ENCODE measurements at places on chromosomes 1 and 21.
A peak's percentile ranks its signal among the peaks of the same experiment; 100 is the strongest.

GRCh38 chr1:203328714-203329122 lies 22.2 kb downstream of the FMOD start:
- no peak for DNase-seq

DNA sequence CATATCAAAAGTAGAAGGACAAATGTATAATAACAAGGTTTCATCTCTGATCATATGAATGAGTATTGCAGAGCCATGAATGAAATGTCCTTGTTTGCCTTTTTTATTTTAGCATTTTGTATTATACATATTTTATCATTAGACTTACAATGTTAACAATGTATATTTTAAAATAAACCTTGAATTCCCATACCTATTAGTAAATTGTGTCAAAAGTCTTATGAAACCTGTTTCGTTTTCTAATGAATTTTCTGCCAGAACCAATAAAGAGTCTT lies 646 bp downstream of the DNAJB4 start:
- DNase-seq, result no peak

DNA sequence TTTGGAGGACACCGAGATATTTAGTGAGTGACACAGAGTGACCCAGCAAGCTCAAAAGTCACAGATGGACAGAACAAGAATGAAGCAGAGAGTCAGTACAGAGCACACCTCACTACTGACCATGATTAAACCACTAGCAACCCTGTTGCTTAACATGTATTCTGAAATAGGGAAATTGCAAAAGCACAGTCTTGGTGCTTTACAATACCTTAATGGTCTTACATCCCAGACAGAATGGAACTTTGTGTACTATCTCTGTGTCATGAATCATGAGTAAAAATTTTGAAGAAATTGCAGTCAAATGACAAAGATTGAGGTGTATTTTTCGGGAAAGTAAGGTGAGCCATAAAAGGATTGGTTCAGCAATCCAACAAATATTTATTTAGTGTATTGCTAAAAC lies 2.7 kb upstream of the SAMSN1 start:
- peak; percentile 93 for DNase-seq

- no peak for DNase-seq
These were observed 96.0 kb upstream of the ERRFI1 start for GRCh38 chr1:8122160-8122476.

- DNase-seq, result no peak
These were observed 179.3 kb upstream of the ZNF644 start for GRCh38 chr1:91201176-91201575.

- peak; percentile 51 for DNase-seq
These were observed 56.9 kb downstream of the ODF2L start for GRCh38 chr1:86339014-86339812.

GRCh38 chr1:215360758-215361157 lies 206.3 kb upstream of the KCTD3 start:
- no peak for DNase-seq

GRCh38 chr1:7108251-7108650 lies 323.0 kb downstream of the CAMTA1 start:
- no peak for DNase-seq
